Activated CD4-positive, CD25-positive, alpha-beta regulatory T cell treated with anti-CD3 and anti-CD28 coated beads, Interleukin-2, amount 50 U/mL, for 72 hours (primary cell): ENCODE measurements at places on chromosomes 6 and 20.

DNA sequence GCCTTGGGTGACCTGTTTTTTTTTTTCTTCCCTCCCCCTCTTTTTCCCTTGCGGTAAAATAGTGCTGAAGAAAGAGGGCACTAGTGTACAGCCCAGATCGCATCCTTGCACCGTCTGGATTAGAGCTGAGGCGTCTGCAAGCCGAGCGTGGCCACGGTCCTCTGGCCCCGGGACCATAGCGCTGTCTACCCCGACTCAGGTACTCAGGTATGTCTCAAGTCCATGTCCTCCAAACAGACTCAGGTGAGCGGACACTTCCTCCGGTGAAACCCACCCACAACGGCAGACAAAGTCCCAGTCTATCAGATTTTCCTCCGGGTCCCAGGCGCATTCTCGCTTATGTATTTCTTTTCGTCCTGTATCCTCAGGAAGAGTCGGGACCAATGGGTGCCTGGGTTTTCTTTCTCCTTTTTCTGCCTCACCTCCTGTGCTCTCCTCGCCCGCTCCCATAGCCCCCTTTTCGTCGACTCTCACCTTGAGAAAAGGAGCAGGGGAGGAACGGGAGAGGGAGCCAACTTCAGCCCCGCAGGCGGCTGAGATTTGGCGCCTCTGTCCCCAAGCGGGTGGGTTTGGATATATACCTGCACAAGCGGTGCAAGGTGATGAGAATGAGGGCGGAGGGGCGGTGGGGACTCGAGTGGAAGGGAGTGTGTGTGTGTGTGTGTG, 1.1 kb upstream of the GRM1 start:
- no peak for DNase-seq

DNA sequence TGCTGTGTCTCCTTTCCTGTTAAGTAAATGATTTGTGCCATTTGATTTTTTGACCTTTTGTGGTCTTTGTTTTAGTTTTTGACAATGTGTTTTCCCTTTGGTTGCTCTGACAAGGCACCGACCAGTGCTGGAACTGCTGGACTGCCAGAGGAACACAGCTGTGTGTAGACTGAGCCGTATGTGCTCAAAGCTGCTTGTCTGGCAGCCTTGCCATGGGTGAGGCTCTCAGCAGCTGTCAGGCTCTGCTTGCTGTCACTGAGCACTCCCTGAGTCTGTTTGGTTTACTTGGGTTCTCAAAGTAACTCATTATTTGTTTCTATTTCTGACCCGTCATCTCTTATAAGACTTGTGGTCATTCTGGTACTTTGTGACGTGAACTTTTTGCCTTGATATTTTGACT, 15.1 kb upstream of the SNRPB start:
- DNase-seq: no peak

GRCh38 chr20:32984196-32984595, 20.0 kb downstream of the SUN5 start:
- DNase-seq: no peak

GRCh38 chr6:100721256-100721655, 159.9 kb downstream of the ASCC3 start:
- no peak for DNase-seq
